Stimulated activated CD4-positive, alpha-beta T cell treated with anti-CD3 and anti-CD28 coated beads, Interleukin-15, amount 100 ng/mL, for 1 hour (primary cell): ENCODE measurements at places on chromosomes 5 and 9.

- DNase-seq: no peak
These were observed 60.0 kb downstream of the POU5F2 start for GRCh38 chr5:93681432-93681831.

GRCh38 chr5:39780347-39780746, 355.6 kb upstream of the DAB2 start:
- DNase-seq: no peak

DNA sequence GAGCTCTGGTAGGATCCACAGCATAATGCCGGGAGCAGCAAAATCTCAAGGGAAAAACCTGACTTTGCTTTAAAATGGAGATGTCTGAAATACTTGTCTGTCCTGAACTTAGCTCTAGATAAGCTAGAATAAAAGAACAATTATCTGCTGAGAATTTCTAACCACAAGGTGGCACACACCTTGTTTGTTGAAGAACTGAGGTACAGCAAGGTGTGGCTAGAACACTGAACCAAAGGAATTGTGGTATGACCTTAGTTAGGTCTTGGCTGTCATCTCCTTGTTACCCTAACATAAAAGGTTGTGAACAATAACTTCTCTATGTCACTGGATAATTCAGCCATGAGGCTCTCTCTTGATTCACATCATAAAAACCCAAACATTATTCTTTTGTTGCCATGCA, 72.3 kb upstream of the ANXA1 start:
- no peak for DNase-seq

- DNase-seq: no peak
These were observed 108.8 kb downstream of the PRKACG start for GRCh38 chr9:68905129-68905528.

GRCh38 chr5:55241746-55242145, 8.3 kb upstream of the CCNO start:
- no peak for DNase-seq

- no peak for DNase-seq
These were observed 6.6 kb downstream of the POU4F3 start for GRCh38 chr5:146345240-146345577.

DNA sequence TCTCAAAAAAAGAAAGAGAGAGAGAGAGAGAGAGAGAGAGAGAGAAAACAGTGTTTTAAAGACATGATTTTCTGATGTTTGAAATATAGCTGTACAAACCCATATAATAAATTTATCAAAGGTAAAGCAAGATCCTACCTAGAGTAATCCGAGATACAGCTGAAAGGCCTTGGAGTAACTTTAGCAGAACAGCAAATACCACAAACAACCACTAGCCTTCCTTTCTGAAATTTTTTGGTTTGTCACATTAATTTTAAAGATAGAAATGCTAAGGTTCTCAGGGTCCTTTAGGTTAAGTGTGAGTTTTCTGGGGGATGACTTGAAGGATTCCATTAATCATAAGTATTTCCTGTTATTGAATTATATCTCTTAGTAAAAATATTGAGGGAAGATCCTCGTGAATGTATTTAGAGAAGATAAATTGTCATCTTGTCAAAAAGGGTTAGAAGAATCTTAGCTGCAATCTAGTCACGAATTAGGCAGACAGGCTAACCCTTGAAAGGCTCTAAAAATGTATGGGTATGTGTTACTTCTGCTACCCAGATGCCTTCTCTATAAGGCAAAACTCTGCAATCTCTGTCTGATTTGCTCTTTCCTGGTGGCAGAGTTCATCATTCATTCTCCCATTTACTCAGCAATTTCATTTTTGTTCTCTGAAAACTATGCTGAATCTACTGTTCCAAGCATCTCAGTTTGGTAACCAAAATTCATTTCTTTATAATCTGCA, 27.3 kb downstream of the F2RL2 start:
- no peak for DNase-seq

GRCh38 chr9:137431416-137431931, 8.3 kb downstream of the NOXA1 start:
- no peak for DNase-seq

- no peak for DNase-seq
These were observed 68.2 kb downstream of the MELK start for GRCh38 chr9:36640771-36641381.

- DNase-seq: no peak
These were observed 347.7 kb downstream of the CHSY3 start for GRCh38 chr5:130251931-130252330.

DNA sequence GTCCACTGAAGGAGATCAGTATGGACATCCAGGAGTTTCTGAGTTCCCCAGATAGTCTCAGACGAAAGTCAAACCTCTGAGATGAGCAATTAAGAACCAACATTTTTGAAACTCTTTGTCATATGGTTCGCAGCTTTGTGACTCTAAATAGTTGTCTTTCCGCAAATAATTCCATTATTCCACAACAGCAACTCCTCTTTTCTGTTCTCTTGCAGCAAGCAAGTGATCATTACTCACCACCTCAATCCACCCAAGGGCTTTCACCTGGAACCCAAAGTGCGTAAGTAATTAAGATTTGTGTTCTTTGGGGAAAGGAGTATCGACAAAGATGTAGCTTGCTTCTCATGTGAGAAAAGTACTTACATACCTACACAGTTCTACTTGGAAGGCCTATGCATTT, 15.6 kb downstream of the MTX3 start:
- DNase-seq: no peak

DNA sequence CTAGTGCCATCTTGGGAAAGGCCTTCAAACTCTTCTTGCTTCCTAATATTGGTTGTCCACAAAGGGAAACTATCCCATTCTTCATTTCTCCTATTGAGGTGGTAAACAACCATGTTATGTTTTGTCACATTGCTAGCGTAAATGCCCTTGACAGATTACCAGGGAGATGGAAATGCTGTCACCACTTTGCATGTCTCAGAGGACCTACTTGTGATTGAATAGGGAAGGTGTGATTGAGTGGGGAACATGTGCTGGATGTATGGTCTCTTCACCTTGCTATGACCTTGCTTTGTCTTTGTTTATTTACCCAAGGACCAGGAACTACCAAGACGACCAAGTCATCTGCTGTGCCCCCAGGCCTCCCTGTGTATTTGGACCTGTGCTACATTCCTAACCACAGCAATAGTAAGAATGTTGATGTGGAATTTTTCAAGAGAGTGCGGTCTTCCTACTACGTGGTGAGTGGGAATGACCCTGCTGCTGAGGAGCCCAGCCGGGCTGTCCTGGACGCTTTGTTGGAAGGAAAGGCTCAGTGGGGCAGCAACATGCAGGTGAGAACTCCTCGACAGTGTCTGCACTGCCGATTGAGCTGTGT, 96.1 kb downstream of the MAP1B start:
- no peak for DNase-seq

- DNase-seq: no peak
These were observed 1.6 kb upstream of the TMEM141 start for GRCh38 chr9:136789523-136789937.

- no peak for DNase-seq
These were observed 1.2 kb upstream of the SQSTM1 start for GRCh38 chr5:179819296-179820126.

DNA sequence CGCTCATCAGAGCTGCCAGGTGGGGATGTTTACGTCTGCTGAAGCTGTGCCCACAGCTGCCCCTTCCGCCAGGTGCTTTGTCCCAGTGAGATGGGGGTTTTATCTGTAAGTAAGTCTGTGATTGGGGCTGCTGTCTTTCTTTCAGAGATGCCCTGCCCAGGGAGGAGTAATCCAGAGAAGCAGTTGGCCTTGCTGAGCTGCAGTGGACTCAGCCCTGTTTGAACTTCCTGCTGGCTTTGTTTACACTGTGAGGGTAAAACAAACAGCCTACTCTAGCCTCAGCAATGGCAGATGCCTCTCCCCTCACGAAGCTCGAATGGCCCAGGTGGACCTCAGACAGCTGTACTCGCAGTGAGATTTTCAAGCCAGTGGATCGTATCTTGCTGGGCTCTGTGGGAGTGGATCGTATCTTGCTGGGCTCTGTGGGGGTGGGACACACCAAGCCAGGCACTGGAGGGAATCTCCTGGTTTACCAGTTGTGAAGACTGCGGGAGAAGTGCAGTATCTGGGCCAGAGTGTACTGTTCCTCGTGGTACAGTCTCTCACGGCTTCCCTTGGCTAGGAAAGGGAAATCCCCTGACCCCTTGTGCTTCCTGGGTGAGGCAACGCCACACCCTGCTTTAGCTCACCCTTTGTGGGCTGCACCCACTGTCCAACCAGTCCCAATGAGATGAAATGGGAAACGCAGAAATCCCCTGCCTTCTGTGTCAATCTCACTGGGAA, 530.1 kb upstream of the DMAC1 start:
- DNase-seq: no peak

- DNase-seq: no peak
These were observed 22.2 kb upstream of the RASA1 start for GRCh38 chr5:87245451-87245850.

GRCh38 chr5:60540856-60541805, 158.8 kb downstream of the DEPDC1B start:
- DNase-seq: no peak

DNA sequence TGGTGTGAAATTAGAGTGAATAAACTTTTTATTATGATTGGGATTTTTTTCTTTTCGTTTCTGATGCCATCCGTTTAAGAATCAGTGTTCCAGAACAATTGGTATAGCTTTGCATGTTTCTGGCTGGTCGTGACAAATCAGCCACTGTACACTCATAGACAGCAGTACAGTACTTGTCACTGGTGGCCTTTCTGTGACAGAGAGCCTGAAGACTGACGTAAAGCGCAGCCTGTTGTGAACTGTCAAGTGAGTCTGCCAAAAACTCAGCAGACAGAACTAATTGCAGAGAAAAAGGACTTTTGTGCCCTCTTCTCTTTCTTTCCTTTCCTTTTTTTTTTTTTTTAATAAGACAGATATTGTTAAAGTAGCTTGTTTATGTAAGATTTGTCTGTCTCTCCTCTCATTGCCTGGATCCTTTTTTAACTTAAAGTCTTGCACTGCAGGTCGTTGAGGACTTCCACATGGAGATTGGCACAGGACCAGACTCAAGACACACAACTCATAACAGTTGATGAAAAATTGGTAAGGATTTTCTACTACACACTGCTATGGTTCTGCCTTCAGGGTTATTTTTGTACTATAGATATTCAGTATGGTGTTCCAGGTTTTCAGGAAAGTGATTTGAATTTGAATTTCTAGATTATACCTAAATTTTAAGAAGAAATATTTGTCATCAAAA, 42.7 kb downstream of the NDUFS4 start:
- DNase-seq: no peak

- DNase-seq: no peak
These were observed 52.4 kb downstream of the MELK start for GRCh38 chr9:36625006-36625615.

DNA sequence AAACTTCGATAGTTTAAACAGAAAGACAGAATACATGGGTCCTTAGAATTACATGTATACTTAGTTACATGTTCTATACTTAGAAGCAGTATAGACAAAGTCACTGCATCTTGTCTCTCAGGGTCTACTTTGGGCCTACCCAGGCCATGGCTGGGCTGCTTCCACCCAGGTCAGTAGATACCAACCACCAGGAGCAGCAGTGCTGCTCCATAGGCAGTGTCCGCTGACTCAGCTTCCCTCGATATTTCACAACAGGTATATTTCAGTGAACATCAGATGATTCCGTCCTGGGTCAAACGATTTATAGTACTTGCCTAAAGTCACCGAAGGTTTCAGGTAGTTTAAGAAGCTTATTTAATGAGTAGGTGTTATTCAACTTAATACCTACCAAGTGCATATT, 18.0 kb downstream of the IARS1 start:
- no peak for DNase-seq

GRCh38 chr9:34379334-34380033, 2.8 kb upstream of the MYORG start:
- DNase-seq: peak; percentile 83

GRCh38 chr5:10533226-10533625, 30.6 kb upstream of the ANKRD33B start:
- DNase-seq: no peak

DNA sequence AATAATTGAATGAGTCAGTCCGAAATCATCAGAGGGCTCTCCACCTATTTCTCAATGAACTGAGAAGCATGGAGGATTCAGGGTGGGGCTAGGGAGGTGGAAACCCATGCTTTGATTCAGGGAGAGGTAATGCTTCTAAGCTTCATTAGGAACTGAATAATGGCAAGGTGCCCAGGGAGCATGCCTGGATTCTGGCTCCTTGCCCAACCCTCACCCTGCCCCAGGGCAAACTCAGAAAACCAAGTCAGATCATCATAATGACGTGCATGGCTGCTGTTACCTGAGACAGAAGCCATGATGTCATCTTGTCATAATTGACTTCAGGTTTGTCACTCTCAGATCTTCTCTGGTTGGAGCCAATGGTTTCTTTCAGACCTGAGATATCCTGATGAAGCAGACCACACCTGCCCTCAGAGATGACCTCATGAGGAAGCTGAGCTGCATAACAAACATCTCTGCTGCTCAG, 199.6 kb downstream of the SYK start:
- no peak for DNase-seq

GRCh38 chr9:14343261-14344031, 29.5 kb upstream of the NFIB start:
- DNase-seq: no peak

DNA sequence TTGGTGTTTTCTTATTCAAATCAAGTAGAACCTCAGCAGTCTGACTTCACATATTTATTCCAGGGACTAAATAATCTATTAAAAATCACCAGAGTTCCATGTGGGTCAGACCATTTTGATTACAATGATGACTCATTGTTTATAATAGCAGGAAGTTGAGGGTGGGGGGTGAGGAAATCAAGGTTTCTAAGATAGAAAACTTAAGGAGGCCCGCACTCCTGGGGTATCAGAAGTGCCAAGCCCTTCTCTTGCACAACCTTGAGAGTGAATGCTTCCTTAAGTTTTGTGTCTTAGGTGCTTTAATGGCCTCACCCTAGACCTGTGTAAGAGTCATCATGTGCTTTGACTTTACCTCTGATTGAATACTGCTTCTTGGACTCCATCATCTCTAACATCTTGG, 31.9 kb upstream of the NPR3 start:
- no peak for DNase-seq

DNA sequence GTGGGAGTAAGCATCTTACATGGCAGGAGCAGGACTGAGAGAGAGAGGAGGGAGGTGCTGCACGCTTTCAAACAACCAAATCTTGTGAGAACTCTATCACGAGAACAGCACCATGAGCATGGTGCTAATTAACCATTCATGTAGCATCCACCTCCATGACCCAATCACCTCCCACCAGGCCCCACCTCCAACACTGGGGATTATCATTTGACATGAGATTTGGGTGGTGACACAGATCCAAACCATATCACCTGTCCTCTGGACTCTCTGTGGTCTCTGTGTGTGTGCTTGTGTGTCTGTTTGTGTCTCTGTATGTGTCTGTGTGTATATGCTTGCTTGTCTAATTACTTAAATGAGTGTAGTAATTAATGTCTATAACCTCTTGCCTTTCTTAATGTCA, 31.1 kb downstream of the SEC61B start:
- no peak for DNase-seq

DNA sequence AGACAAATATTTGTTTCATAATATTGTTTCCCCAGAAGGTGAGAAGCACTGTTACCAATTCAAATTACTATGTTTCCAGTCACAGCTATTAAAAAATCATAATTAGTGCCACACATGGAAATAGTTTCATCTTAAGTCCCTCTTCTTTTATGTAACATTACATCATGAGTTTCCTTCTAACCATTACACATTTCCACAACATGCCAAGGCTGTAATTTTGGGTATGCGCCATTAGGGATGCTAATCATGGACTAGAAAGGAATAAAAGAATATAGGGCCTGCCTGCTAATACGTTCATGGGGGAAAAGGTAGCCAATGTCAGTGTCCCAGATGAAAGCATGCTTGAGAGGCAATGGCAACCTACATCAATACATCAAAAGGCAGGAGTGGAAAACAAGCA, 142.5 kb upstream of the LPAR1 start:
- DNase-seq: no peak

- DNase-seq: no peak
These were observed 8.8 kb upstream of the HSDL2 start for GRCh38 chr9:112371060-112371459.
